SJCRH30 (cell line): ENCODE measurements at places on chromosomes 12 and 14. TPM values are rescaled to one million over a fixed set of nuclear protein-coding genes. Genes with fewer than 3 reads are reported as not detected.

PIK3C2G gene
- 0.04 TPM in 1 of 2 replicates, not detected in the other for total RNA-seq

EML1 gene
- 8.8 and 10.8 TPM in 2 replicates for total RNA-seq

MYRFL gene
- 0.08 TPM in 1 of 2 replicates, not detected in the other for total RNA-seq

FGF23 gene
- total RNA-seq: 0.02 TPM in 1 of 2 replicates, not detected in the other

BRF1 gene
- total RNA-seq: 29.3 and 31.4 TPM in 2 replicates

NELL2 gene
- 2.7 and 4.8 TPM in 2 replicates for total RNA-seq

CLEC4D gene
- total RNA-seq: 0.61 TPM in 1 of 2 replicates, not detected in the other

DLK1 gene
- 0.20 and 0.28 TPM in 2 replicates for total RNA-seq

RITA1 gene
- total RNA-seq: 20.2 and 22.0 TPM in 2 replicates

FBXO33 gene
- total RNA-seq: 15.3 TPM in 2 replicates

C12orf56 gene
- total RNA-seq: not detected in 2 replicates

GAPDH gene
- 4,776 and 4,843 TPM in 2 replicates for total RNA-seq

SLC35E3 gene
- 8.6 and 10.5 TPM in 2 replicates for total RNA-seq
